Activated CD8-positive, alpha-beta T cell treated with anti-CD3 and anti-CD28 coated beads for 36 hours (primary cell): ENCODE measurements at places on chromosomes 1 and 21. TPM values are rescaled to one million over a fixed set of nuclear protein-coding genes. Genes with fewer than 3 reads are reported as not detected.

DNA sequence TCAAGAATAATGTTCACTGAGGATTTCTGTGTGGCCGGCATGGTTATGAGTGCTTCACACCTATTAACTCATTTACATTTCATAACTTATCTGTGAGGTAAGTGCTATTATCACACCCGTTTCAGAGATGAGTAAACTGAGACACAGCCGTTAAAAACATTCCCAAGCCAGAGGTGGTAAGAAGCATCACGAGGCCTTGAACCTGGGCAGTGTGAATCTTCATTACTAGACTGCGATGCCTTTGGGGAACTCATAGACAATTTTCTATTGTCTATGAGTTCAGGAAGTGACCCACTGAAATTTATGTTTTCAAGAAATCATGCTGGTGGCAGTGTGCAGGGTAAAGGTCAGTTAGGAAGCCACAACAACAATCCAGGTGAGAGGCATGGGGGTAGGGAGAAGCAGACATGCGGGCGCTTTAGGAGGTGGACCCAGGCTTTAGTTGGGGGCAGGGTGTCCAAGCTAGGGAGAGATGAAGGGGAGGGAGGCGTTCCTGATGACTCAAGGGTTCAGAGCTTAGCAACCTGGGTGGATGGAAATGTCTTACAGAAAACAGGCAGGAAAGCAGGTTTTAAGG lies 14.5 kb downstream of the GNG12 start:
- no peak for DNase-seq

GRCh38 chr1:241666419-241666818 lies 14.3 kb downstream of the WDR64 start:
- DNase-seq: no peak

- no peak for DNase-seq
Observed at GRCh38 chr1:62273953-62274352, 45.3 kb downstream of the KANK4 start.

The FGGY gene
- 11.9 TPM for total RNA-seq

DNA sequence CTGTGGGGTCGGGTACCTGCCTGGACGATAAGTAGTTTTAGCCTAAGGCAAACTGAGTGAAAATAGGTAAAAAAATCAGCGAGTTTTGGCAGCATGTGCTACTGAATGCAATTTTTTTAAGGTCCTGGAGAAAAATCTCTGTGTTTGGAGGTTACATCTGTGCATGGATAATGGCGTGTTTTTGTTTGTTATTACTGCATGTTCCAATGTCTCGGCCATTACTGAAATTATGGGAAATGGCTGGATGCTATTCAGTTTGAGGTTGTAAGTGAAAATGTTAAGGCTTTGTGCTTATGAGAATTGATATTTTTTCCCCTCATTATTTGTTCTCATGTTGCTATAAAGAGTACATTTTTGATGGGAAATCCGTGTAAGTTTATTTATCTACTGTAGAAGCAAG lies 441.7 kb downstream of the PRDM2 start:
- DNase-seq: no peak

The MCOLN2 gene
- total RNA-seq: 17.8 TPM

The RHD gene
- not detected for total RNA-seq

GRCh38 chr1:181086926-181087325 lies 1.6 kb upstream of the IER5 start:
- no peak for DNase-seq

GRCh38 chr1:248592655-248593054 lies 4.8 kb downstream of the OR2T10 start:
- DNase-seq: no peak

The BGLAP gene
- total RNA-seq: 2.5 TPM

The BSND gene
- not detected for total RNA-seq

- DNase-seq: no peak
Observed at GRCh38 chr21:38092051-38092450, 164.7 kb upstream of the KCNJ15 start.

The SERPINC1 gene
- total RNA-seq: not detected

The C1orf87 gene
- not detected for total RNA-seq

The LRRC47 gene
- 33.1 TPM for total RNA-seq

DNA sequence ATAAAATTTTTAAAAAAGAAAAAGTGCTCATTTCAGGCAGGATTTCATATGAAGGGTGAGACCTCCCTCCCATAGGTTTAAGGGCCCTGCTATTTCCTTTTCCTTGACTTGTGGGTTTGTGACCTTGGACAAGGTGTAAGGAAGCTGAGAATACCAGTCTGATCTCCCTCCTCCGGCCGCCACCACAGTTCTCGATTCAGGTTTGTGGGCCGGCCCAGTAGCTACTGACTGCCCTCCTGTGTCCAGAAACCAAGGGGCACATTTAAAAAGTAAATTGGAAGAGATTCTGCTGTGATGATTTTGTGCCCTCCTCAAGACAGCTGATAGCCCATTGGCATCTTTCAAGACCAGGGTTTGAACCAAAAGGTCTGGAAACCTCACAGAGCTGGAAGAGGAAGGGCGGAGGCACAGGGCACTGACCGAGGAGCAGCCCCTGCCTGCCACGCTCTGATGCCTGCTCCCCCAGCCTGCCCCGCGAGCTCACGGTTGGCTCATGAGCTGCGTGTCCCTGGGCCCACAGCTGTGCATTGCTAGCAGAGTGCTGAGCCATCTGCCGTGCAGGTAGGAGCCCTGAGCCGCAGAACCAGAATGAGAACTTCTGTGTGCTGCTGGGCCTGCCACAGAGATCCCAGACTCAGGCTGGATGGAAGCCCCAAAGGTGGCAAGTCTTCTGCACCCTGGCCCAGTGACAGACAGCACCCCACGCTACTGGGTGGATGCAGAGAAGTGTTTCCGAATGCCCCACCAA lies 348.7 kb downstream of the NPHP4 start:
- DNase-seq: no peak

GRCh38 chr1:74431531-74431930 lies 80.9 kb downstream of the LRRC53 start:
- no peak for DNase-seq

- DNase-seq: peak; percentile 75
Observed at GRCh38 chr1:168553680-168554553, 10.1 kb upstream of the XCL2 start.

- DNase-seq: no peak
Observed at GRCh38 chr1:155706139-155706538, 17.2 kb downstream of the DAP3 start.
